T-helper 17 cell (primary cell): ENCODE measurements at places on chromosomes 2 and 18. TPM values are rescaled to one million over a fixed set of nuclear protein-coding genes. Genes with fewer than 3 reads are reported as not detected.

The DYSF gene
- 2.8 TPM for total RNA-seq

The TMEFF2 gene
- not detected for total RNA-seq

The HS1BP3 gene
- 13.7 TPM for total RNA-seq

The SLC5A7 gene
- total RNA-seq, result not detected

The SIX3 gene
- total RNA-seq, result not detected

The TUBB8B gene
- not detected for total RNA-seq

The POTEE gene
- total RNA-seq, result 0.34 TPM

The SAG gene
- 0.25 TPM for total RNA-seq

The ABCG8 gene
- not detected for total RNA-seq

The PIKFYVE gene
- 34.5 TPM for total RNA-seq

The COPS7B gene
- 38.9 TPM for total RNA-seq

The TUBA3E gene
- not detected for total RNA-seq

DNA sequence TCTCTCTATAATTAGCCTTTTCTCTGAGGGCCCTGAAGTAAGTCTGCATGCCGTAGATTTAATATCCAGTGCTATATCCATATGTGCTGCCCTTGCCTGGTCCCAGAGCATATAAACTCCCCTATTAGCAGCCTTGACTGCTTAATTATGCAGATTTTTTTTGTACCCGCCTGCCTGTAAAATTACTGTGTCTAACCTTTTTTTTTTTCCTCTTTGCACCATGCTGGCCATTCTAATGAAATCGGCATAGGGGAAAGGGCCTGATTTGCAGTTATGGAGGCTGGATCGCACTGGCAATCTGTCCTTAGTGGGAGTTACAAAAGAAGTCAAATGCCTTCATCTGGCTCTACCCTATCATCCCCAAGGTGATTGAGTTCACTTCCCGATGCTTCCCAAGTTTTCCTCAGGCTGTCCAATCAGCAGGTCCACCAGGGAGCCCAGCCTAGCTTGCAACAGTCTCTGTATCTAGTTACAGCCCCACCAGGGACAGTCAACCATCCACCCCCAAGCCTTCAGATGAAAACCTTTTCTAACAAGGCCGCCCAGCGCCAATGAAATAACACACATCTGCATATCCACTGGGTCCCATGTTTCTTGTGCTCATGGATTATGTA, 239.0 kb downstream of the ZNF521 start:
- no peak for DNase-seq

GRCh38 chr18:59041819-59042815, 97.6 kb upstream of the SEC11C start:
- no peak for DNase-seq

DNA sequence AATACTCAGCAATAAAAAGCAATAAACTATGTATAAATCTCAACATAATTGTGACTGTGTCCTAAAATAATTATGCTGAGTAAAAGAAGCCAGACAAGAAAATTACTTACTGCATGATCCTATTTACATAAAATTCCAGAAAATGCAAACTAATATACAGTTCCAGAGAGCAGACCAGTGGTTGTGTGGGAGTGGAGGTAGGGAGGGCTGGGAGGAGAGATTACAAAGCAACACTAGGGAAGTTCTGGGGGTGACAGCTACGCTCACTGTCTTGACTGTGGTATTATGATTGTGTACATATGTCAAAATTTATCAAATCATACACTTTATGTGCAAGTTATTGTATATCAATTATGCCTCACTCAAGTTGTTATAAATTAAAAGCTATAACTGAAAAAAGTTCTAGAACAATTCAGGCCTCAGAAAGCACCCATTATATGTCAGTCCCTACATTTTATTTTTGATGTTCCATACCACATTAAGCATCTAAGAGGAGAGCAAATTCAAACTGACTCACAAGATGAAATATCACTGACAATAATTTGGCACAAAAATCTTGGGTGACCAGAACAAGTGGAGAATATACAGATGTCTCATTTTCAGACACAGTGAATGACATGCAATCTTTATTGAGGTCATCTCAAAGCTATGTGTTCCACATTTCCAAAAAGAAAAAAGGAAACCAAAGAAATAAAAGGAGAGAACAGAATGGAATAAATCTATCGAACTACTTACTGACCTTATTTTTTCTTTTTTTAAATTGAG, 85.1 kb downstream of the ANTXR1 start:
- no peak for DNase-seq

DNA sequence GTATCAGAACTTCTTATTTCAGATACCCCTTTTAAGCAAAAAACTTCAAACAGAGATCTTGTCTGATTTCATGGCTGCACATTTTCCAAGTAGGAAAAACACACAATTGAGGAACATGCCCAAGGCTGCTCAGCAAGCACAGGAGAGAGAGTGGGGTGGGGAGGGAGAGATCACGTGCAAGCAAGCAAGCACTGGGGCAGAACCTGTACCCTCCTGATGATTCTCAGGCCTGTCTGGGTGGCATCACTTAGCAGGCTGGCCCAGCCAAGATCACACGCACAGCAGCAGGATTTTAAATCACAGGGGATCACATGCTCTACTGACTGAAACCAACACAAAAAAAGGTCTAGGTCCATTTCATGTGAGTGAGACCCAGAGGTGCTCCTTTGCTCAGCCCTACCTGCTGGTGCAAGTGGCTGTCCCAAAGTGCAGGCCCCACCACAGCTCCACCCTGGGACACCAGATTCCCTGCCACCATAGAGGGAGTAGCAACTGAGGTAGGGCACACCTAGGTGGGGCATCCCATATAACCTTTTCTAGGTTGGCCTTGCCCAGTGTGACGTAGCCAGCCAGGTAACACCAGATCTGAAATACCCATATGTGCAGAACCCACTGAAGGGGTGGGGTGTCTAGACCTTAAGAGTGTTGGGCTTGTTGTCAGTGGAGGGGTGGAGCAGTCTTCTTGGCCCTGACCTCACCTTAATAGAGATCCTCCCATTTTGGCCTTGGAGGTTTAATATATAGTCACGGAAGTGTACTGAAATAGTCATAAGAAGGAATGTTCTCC, 1.8 kb upstream of the LYPD6B start:
- no peak for DNase-seq

DNA sequence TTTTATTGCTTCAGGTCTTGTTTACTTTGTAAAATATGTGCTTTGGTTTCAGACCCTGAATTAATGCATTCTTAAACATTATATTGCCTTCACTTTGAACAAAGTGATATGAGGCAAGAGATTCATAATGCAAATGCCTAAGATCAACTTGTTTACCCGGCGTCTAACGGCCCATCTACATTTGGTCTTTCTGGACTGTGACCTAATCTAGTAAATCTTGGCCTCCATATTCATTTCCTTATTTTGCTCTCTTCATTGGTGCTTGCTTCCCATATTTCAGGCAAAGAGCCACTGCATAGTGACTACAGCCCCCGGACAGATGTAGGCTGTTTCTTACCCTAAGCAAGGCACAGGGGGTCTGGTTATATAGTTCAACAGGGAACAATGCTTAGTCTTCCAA, 53.0 kb upstream of the SLC39A10 start:
- no peak for DNase-seq

- DNase-seq, result no peak
Observed at GRCh38 chr18:61554117-61554776, 221.0 kb downstream of the CDH20 start.

DNA sequence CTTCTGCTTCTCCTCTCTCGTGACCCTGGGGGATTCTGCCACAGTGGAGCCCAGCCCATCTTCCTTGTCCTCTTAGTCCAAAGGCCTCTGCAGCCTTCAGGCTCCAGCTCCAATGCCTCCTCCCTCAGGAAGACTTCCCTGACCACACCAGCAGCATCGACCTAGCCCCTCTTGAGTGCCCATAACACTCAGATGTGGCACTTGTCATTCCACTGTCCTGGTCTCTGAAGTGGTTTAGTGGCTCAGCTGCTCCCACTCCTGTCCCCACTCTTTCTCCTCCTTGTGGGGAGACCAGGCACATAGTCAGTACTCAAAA, 97.5 kb downstream of the STPG4 start:
- no peak for DNase-seq

DNA sequence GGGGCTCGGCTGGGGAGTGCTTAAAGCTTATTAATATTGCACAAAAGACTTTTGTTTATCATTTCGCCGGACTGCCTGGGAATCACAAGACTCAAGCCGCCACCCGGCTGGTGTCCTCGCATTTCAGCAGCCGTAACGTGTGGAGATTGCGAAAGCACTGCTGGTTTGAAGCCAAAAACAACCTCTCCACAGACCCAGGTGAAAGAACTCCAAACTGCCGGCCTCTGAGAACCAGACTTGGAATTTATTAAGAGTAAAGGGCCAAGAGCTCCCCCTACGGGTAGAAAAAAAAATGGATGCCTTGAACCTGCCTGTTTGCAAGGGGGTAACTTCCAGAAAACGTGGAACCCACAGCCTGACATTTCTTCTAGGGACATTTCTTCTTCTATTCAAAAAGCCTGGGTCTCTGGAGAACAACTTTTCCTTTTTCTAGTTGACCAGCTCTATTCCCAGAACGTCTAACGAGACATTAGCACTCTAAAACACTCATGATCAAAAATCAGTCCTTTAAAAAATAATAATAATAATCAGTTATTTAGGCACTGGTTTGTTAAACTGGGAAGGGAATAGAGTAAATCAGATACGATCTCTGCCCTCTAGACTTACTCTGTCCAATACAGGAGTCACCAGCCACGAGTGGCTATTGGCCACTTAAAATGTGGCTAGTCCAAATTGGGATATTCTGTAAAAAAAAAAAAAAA, 216.3 kb downstream of the C1D start:
- no peak for DNase-seq

DNA sequence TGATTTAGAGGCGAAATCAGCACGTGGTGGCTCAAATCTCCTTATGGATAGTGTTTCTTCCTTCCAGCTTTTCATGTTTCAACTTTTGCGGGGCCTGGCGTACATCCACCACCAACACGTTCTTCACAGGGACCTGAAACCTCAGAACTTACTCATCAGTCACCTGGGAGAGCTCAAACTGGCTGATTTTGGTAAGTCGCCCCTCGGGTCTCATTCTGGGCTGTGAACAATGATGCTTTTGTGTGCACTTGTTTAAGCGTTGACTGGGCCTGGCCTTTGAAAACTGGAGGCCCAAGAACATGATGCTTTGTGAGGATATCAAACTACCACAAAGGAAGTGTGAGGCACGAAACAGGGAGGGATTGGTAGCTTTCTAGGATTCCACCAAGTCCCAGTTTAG, 27.4 kb downstream of the CDK15 start:
- DNase-seq, result no peak

DNA sequence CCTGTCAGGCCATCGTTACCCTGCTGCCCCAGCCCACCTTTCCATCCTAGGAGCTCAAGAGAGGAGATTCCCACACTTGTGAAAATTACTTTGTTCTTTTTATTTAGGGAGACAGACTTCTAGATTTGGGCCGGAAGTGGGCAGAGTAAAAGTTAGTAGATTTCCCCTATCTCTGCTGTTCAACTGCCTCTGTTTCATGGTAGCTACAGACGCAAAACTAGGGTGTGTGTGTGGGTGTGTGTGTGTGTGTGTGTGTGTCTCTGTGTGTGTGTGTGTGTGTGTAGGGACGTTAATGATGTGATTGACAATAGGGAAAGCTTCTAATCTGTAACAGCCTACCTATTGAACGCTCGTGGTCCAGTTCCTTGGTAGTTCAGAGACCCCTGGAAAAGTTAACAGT, 438 bp downstream of the PSMA8 start:
- no peak for DNase-seq

DNA sequence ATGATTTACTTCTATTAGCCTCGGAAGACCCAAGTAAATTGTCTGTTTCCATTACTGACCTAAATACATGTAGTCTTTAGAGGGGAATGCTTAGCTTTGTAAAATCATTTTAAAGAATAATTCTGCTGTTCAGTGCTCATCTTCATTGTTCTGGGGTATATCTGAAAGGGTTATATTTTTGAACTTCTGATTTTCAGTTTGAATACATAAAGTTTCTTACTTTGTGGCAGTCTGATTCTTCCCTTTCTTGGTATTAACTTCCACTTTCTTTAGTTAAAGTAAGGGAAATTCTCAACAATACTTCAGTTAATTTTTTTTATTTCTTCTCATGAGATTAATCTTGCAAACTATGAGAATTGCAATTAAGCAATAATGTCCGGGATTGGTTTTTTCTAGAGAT, 148.4 kb downstream of the DOCK10 start:
- no peak for DNase-seq

GRCh38 chr2:239231231-239232194, 169.3 kb downstream of the HDAC4 start:
- no peak for DNase-seq

DNA sequence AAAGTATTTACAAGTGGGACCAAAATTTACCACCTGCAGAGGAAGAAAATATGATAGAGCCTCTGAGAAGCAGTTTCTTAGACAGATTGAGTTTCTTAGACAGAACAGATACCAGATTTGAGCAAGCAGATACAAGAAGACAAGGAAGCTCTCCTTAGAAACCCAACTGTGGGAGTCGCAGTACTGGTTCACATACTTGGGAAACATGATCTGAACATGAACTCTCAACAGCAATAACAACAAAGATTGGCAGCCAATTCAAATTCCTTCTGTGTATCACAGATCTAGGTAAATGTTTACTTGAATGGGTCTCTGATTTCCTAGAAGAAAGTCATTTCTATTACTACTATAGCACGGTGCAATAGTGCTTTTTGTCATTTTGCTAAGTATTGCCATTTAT, 82.1 kb downstream of the OLA1 start:
- no peak for DNase-seq

- no peak for DNase-seq
Observed at GRCh38 chr2:12881952-12882351, 165.2 kb downstream of the TRIB2 start.

GRCh38 chr18:2845172-2845571, 1.6 kb upstream of the EMILIN2 start:
- no peak for DNase-seq

GRCh38 chr18:27789406-27789805, 387.5 kb downstream of the CDH2 start:
- DNase-seq, result no peak

- DNase-seq, result no peak
Observed at GRCh38 chr2:72863046-72863445, 24.2 kb upstream of the SPR start.

DNA sequence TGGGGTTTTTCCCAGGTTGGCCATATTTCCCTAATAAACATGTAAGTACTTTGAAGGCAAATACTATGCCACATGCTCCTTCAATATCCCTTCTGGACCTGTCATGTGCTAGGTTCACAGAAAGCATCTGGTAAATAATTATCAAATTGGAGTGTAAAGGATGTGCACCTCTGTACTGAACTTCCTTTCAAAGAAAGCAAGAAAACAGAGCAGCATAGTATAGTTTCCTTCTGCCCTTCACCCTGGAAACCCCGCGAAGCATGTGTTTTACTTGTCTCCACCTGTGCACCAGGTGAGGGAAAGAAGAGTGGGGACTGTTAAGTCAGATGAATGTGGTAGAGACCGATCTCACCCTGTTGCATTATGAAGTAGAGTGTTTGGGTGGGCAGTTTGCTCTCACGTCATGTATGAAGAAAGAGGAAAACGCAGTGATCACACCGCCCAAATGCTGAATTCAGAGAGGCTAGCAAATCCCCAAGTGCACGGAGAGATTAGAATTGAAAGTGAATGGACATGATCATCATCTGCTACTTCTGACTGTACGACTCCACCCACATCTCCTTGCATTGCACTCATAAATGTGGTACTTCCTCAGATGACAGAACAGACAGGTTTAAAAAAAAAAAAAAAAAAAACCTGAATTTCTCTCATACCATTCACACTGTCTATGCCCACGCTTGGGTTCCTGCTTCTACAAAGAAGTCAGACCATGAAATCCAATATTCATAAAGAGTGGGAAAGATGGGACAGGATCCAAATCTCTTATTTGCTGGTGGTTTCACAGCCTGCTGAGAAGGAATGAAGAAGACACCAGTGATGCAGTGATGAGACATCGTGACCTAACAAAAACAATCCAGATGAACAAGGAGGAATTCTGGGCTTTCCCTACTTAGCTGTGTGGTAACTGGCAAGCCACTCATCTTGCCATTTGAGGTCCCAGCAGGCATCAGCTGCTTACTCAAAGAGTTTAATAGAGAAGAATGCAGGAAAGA, 448.6 kb downstream of the BCL11A start:
- no peak for DNase-seq
